ENCODE measurements at places on chromosomes 12 and 14. TPM values are rescaled to one million over a fixed set of nuclear protein-coding genes. Genes with fewer than 3 reads are reported as not detected.
A peak's percentile ranks its signal among the peaks of the same experiment; 100 is the strongest.

DNA sequence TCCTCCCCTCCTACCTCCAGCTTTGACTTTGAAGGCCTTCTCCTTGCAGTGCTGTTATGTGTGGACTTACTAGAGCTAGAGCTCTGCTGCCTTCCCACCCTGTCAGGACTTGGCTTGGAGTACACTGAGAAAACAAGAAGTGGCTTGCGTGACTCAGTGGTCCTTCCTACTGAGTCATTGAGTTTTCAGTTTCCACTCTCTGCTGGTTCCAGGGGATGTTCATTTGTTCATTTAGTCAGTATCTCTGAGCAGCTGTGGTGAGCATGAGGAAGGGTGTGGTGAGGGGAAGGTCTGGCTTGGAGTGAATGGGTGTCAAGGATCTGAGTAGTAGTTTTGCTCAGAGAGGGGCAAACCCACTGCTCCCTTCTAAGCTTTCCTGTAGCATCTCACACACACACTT lies 17.2 kb upstream of the ELK3 start:
- no peaks in the 10 kb centered on the region for H3K27me3 ChIP-seq
- H3K4me1 ChIP-seq, result no peaks in the 10 kb centered on the region
- H3K4me3 ChIP-seq, result no peak overlapping the region
- H3K36me3 ChIP-seq, result no peaks in the 10 kb centered on the region

DNA sequence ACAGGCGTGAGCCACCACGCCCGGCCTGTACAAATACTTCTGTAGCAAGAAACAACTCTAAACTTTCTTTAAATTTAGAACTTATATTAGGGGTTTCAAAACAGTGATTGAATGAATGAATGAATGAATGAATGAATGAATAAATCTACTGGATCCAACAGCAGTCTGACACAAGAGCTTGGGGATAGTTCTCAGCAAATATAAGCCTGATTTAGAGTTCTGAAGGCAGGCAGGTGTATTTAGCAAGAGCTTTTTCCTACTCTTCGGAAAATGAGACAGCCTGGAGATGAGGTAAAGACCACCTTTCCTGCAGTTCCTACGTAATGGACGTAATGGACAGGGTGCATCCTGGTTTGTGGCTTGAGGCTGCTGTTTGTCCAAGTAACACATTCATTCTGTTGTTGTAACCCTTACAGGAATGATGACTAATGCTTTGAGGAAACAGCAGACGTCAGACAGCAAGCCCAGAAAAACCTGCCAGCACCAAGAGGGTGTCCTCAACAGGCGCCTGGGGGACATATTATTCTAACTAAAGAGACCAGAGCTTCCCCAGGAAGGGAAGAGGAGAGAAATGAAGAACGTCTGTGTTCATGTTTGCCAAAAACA lies 277.4 kb upstream of the SOX5 start:
- H3K4me3 ChIP-seq, result no peak overlapping the region
- H3K36me3 ChIP-seq, result no peaks in the 10 kb centered on the region
- DNase-seq, result no peak
- H3K27ac ChIP-seq, result no peak overlapping the region

DNA sequence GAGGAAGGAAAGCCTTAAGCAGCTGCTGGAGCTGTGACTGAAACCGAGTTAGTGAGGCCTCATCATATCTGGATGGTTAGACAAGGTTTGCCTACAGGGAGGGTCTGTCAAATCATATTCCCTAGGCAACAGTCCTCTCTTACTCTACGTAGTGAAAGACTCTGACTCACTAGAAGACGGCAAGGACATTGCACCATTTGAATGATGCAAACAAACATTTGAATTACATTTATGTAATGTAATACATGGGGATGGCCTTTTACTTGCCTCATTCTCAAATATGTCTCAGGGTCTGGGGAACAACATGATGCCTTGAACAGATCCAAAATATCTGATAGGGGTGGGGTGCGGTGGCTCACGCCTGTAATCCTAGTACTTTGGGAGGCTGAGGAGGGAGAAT lies 29.8 kb upstream of the STRAP start:
- no peaks in the 10 kb centered on the region for H3K27me3 ChIP-seq
- no peak for DNase-seq
- no peaks in the 10 kb centered on the region for H3K36me3 ChIP-seq

DNA sequence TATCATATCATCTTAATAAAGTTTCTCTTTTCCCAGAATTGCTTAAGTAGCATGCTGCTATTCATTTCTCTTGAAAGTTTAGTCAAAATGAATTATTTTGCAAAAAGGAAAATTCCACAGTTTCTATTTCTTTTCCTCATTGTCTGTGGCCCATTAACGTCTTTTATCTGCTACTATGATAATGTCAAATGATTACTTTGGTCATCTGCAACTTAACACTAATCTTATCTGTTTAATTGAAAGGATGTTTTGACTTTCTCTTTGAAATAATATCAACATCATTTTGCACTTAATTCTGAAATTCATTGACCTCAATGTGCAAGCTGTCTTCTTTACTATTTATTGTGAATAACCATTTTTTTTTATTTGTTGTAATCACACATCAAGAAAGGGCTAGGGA lies 146.5 kb upstream of the SLCO1C1 start:
- peak overlapping the region; percentile 55 for H3K27ac ChIP-seq
- no peaks in the 10 kb centered on the region for H3K4me1 ChIP-seq
- no peaks in the 10 kb centered on the region for H3K36me3 ChIP-seq
- DNase-seq, result no peak

- H3K36me3 ChIP-seq, result no peaks in the 10 kb centered on the region
- no peaks in the 10 kb centered on the region for H3K4me1 ChIP-seq
- DNase-seq, result no peak
- no peak overlapping the region for H3K4me3 ChIP-seq
These were observed 12.0 kb downstream of the IGF1 start for GRCh38 chr12:102468261-102468915.

DNA sequence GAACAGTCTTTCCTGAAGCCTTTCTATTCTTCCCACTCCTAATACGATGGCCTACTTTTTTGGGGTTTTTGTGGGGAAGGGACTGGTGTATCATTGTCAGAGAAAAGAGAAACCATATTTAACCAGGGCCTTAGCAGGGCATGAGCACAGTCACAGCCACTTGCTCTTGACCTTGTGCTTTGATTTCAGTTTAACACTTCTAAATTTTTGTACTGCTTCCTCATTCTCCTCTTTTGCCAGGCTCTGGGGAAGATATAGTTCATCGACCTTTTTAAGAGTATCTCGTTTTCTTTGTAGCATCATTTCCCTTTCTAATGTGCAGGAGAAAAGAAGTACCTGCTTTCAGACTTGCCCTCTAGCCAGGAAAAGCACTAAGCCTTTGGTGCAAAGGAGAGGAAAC lies 2.2 kb downstream of the ZBTB1 start:
- no peaks in the 10 kb centered on the region for H3K27me3 ChIP-seq
- no peak overlapping the region for H3K27ac ChIP-seq
- H3K4me3 ChIP-seq, result no peak overlapping the region
- no peaks in the 10 kb centered on the region for H3K36me3 ChIP-seq

Gene SPTB
- polyA plus RNA-seq, result 2.2 TPM

- H3K4me3 ChIP-seq, result no peak overlapping the region
- H3K4me1 ChIP-seq, result no peaks in the 10 kb centered on the region
- no peaks in the 10 kb centered on the region for H3K27me3 ChIP-seq
- H3K36me3 ChIP-seq, result no peaks in the 10 kb centered on the region
- DNase-seq, result peak; percentile 19
These were observed 42.5 kb upstream of the C14orf180 start for GRCh38 chr14:104536942-104537612.

DNA sequence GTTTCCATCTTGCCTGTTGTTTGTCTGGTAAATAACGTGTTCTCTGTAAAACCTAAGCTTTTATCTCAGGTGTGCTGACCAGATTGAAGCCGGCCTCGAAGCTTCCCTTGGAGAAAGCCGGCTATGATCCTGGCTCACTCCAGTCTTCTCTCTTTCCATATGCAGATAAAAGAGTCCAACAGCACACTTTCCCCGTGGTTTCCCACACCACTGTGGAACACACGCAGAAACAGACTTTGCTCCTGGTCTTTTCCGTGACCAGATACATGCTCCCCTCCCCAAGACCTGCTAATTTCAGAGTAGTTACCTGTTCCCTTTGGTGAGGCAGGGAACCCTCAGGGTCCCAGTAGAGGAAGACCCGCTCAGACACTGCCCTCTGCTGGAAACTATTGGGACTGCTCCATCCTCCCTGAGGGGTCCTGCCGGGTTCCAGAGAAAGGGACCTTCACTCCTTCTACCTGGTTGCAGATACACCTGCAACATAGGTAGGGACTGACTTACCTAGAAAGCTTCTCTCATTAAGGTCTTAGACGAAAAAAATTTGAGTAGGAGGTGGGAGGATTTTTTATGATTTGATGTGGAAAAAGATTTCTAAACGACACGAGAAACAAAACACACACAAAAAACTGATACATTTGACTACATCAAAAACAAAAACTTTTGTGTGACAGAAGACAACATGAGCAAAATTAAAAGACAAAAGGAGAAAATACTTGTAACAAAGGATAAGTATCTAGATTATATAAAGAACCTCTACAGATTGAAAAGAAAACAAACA lies 415.4 kb upstream of the CCDC196 start:
- H3K27me3 ChIP-seq, result no peaks in the 10 kb centered on the region
- H3K36me3 ChIP-seq, result no peaks in the 10 kb centered on the region
- H3K4me1 ChIP-seq, result no peaks in the 10 kb centered on the region

- no peak overlapping the region for H3K27ac ChIP-seq
- H3K4me1 ChIP-seq, result no peaks in the 10 kb centered on the region
- H3K27me3 ChIP-seq, result no peaks in the 10 kb centered on the region
- H3K36me3 ChIP-seq, result no peaks in the 10 kb centered on the region
- DNase-seq, result peak; percentile 34
- H3K4me3 ChIP-seq, result no peak overlapping the region
These were observed 88.5 kb upstream of the METAP2 start for GRCh38 chr12:95385246-95386035.

DNA sequence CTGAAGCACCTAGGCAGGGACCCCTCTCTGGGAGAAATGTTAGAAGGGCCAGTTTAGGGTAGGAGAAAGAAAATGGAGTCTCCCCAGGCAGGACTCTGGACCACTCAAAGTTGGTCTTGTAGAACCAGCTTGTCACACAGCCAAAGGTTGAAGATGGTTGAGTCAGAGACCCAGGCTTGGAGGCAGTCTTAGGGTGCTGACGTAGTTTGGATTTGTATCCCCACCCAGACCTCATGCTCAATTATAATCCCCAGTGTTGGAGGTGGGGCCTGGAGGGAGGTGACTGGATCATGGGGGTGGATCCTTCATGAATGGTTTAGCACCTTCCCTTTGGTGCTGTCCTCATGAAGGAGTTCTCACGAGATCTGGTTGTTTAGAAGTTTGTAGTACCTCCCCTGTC lies 121.2 kb downstream of the CRACR2A start:
- no peaks in the 10 kb centered on the region for H3K36me3 ChIP-seq
- no peak overlapping the region for H3K4me3 ChIP-seq
- no peaks in the 10 kb centered on the region for H3K27me3 ChIP-seq
- no peaks in the 10 kb centered on the region for H3K4me1 ChIP-seq
- no peak for DNase-seq

DNA sequence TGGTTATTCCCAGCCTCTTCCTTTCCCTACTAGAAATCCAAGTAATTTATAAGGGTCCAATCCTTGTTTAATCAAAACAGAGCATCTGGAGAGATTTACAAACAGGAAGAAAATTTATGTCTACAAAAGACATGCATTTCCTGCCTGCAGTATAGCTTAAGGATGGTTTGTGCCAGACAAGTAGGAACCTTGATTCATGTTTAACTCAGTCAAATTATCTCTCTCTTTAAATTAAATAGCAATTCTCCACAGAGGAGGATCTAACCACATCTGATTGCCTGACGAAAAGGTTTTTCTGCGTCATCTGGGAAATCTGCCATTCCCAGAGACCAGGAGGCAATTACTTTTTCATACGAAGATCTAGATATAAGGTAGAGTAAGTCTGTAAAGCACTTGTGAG lies 105.2 kb downstream of the ZFC3H1 start:
- no peak for DNase-seq
- no peak overlapping the region for H3K27ac ChIP-seq
- H3K4me3 ChIP-seq, result no peak overlapping the region
- no peaks in the 10 kb centered on the region for H3K36me3 ChIP-seq
- H3K27me3 ChIP-seq, result no peaks in the 10 kb centered on the region
- no peaks in the 10 kb centered on the region for H3K4me1 ChIP-seq

DNA sequence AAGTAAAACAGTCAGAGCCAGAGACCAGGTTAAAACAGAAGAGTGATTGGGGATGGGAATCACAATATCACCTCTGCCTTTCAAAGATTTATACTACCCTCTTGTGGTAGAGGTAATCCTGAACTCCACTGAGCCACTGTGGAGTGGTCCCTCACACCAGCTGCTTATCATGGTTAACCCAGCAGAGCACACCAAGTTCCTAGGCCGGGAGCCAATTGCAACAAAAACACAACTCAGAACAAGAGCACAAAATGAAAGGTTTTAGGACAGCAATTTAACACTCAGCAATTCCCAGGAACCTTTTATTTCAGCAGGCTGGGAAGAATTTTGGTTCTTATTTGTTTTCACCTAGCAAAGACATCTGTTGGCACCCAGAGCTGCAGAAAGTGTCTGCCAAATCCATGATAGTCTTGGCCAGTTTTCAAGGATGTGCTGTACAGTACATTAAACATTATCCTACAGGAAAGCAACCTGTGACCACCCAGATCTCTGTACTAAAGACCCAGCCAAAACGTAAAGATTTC lies 220.5 kb upstream of the ATXN7L3B start:
- no peaks in the 10 kb centered on the region for H3K4me1 ChIP-seq
- H3K4me3 ChIP-seq, result no peak overlapping the region
- peak; percentile 75 for DNase-seq
- no peak overlapping the region for H3K27ac ChIP-seq
- H3K27me3 ChIP-seq, result no peaks in the 10 kb centered on the region

Gene NINJ2
- polyA plus RNA-seq, result 0.69 TPM

DNA sequence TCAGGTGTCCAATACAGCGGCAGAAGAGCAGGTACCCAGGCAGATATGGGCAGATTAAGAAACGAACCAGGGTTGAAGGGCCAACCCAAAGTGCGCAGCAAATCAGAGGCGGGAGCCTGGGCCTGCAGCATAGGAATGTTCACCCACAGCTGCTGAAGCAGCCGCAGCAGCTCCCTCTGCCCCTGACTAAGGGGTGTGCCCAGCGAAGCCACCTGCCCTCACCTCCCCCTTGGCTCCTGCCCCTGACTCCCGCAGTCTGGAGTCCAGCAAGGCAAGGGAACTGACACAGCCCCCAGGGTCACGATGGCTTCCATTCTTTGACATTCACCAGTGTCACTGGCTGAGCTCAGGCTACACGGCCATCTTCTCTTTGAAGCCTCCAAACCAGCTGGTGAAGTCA lies 27.3 kb upstream of the ZFP36L1 start:
- H3K4me3 ChIP-seq, result no peak overlapping the region
- no peaks in the 10 kb centered on the region for H3K36me3 ChIP-seq
- peaks cover 29% of the 10 kb centered on the region for H3K4me1 ChIP-seq
- H3K27ac ChIP-seq, result peak overlapping the region; percentile 64

DNA sequence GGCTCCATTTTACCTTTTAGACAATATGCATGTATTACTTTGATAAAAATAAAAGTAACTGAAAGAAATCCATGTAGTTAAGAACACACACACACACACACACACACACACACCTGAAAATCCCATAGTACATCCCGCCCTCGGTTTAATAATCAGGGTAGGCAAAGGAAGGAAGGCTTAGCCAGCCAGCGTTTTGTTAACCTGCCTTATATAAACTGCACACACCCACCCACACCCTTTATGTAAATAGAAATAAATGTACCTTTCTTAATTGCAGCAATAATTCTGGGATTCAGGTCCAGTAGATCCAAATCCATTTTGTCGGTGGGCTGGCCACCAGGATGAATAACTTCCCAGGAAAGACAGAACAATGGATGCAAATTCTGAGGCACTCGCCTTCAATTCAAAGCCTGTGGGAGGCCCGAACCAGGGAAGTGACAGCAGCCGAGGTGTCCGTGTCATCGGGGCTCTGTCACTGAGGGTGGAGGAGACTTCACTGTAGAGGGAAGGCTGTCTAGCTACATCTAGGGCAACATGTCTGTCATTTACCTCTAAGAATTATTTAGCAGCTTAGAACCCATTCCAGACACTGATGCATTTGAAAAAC lies 4.4 kb downstream of the XRCC3 start:
- peaks cover 11% of the 10 kb centered on the region for H3K4me1 ChIP-seq
- H3K27ac ChIP-seq, result no peak overlapping the region
- no peak for DNase-seq
- no peaks in the 10 kb centered on the region for H3K27me3 ChIP-seq
- no peak overlapping the region for H3K4me3 ChIP-seq
